ENCODE measurements at places on chromosomes 7 and 10.

- no peak for DNase-seq
Measured at GRCh38 chr10:108791030-108791429, 1132.3 kb downstream of the XPNPEP1 start.

DNA sequence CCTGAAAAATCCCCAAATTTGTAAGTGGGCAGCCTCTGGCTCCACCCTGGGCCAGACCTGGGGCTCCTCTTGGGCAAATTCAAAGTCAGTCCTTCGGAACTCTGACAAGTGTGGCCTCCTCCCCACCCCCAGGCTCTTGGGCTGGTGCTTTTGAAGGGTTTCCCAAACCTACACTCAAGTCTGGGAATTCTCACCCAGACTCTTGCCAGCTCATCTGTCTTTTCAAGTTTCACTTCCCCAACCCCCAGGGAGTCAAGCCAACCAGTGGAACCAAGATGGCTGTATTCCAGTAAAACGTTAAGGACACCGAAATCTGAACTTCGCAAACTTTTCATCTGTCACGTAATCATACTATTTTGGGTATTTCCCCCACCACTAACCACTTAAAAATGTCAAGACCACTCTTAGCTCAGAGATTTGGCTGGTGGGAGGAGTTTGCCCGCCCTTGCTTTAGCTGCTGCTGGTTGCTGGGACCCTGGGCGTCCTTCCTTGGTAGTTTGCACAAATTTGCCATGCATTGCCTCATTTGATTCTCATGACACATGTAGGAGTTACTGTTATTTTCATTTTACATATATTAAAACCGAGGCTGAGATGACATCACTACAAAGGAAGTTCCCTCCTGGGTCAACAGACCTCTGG lies 1.7 kb upstream of the MYO1G start:
- DNase-seq: peak; percentile 60

- DNase-seq: no peak
Measured at GRCh38 chr7:129591868-129592267, 19.7 kb upstream of the NRF1 start.

- no peak for DNase-seq
Measured at GRCh38 chr10:77702166-77702565, 64.6 kb upstream of the KCNMA1 start.

DNA sequence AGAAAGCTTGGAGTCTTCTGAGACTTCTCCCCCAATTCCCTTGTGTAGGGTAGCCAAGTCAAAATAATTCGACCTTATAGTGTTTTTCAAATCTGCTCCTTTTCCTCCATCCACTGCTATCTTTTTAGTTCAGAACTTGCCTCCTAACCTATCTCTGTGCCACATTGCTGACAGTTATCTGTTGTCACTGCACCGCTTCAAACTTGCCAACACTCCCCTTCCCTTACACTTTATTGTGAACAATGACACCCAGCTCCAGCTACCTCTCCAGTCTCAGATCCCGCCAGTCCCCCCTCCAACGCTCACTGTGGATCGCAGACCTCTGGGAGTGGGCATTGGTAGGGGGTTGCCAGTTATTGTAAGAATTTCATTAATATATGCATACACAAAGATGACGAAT lies 16.3 kb upstream of the HPS1 start:
- no peak for DNase-seq

DNA sequence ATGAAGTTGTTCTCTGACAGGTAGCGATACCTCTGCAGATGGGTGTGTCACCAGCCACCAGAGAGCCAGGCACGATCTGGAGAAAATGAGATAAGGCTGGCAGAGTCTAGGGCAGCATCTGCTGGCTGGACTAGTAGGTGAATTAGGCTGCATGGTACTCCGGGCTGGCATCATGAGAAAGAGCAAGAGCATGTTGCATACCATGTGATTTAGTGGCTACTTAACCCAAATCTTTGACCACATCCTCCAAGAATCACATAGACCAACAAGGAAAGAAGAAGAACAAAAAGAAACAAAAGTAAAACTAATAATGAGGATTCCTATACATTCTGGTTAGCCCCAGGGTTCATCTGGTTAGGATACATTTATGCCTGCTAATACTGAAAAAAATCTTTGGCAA lies 23.4 kb upstream of the FAM170B start:
- DNase-seq: no peak

DNA sequence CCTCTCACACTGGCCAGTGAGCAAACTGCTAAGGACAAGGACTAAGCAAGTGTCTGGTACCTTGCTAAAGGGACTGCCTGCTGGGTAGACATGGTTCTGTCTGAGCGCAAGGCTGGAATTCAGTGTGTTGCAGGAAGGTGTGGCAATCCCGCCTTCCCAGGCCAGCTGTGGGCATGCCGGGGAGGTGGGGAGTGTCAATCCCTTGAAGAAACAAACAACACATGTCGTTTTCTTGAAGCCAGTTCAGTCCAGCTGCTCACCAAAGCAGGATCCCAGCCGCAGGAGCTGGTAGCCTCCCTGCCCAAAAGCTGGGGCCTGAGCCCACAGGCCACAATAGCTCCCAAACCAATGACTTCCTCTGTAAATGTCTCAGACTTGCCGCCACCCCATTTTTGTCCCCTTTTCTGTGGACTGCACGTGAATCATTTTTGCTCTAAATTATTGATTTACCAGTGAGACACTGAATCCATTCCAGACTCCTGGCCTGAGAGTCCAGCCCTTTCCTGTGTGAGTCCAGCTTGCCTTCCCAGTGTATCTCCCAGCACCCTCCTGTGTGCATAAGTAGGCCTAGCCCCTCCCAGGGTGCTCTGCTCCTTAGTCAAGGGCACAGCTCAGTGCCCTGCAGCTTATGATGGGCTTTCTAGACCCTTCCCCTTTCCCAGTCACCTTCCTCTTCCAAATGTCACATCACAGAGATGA lies 166.8 kb downstream of the RGS10 start:
- DNase-seq: no peak

GRCh38 chr10:117471344-117471874 lies 71.1 kb upstream of the EMX2 start:
- no peak for DNase-seq

DNA sequence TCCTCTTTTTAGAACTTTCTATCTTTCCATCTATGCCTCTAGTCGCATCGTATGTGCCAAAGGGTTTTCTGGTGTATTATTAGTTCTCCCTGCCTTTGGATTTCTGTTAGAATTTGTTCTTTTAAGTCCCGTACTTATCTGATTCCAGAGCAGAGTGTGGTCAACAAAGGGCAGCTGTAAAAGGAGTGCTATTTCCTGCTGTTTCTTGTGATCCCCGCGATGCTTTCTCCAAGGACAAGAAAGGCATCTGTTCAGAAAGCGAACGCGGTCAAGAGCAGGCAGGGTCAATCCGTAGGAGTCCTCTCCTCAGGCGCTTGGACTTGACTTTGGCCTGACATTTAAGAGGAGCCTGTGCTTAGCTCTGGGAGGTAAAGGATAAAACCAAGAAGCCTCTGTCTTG lies 1152.1 kb upstream of the AUTS2 start:
- DNase-seq: no peak

DNA sequence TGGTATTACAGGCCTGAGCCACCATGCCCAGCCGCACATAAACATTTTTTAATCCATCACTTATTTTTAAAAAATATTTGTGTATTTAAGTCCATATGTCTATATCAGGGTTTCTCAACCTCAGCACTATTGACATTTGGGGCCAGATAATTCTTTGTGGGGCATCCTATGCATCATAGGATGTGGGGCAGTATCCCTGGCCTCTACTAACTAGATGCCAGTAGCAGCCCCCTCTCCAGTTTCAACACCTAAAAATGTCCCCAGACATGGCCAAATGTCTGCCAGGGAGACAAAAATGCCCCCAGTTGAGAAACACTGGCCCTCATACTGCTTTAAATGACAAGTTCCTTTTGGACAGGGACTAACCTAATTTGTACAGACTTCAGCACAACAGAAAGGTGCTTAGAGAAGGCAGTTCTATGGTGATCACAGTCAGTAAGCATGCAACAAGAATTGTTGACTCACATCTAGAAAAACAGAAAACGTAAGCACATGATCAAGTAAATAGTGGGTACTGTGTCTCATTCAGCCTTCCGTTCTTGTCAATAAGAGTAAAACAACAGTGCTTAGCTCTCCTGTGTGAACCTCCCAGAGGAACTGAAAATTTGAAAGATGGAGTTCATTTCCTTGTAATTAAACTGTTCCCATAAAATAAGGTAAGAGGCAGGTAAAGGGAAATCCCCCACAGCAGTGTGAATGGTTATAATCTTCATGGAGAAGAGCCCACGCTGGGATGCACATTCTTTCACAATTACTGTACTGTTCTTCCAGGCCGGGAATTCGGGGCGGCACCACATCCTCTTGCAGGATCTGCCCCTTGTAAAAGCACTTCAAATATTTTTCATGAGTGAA lies 17.3 kb upstream of the ADRB1 start:
- no peak for DNase-seq

DNA sequence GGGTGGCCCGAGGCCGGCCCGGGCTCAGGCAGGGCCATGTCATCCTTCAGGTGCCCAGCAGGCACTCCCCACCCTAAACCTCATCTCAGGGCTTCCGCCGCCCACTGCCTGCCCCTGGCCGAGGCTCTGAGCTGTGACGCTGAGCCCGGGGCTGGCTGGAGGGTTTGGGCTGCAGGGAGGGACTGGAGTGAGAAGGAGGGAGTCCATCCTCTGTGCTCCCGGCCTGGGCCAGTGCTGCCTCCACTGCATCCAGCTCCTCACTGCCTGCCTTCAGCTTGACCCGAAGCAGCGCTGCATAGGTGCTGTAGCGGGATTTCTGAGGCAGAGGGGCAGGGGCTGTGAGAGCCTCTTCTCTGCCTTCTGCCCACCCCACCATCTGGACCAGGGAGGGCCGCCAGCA lies 7.6 kb downstream of the NFKB2 start:
- DNase-seq: no peak

DNA sequence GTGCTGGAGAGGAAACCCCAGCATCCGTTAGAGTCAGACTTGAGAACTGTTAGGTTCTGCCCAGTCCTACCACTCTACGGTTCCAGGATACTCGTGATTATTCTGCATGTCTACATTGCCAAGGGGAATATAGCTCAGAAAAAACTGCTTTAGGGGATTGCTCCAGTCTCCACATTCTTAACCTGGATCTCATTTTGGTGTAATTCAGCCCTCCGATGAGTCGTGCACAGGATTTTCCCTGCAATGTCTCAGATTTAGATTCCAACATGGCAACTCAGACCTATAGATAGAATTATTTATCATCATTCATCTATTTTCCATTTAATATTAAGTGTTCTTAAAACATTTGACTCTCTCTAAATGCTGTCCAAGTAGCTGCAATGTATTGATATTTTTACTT lies 121.1 kb upstream of the ZEB1 start:
- no peak for DNase-seq

DNA sequence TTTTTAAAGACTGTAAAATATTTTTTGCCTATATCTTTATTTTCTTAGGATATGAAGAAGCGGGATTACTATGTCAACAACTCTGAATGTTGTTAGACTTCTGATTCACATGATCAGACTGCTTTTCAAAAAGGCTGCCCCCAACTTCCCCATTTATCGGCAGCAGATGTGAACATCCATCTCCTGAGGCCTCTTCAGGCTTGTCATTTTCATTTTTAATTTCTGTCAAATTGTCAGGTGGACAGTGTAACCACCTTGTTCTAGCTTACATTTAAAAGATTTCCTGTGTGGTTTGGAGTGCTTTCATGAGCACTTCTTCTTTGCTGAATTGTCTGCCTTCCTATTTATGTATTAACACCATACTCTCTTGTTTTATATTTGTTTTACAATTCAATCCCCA lies 78.8 kb upstream of the GSDME start:
- no peak for DNase-seq

- no peak for DNase-seq
Measured at GRCh38 chr7:139991269-139991666, 71.5 kb downstream of the PARP12 start.

GRCh38 chr7:148856578-148856881 lies 27.6 kb downstream of the EZH2 start:
- DNase-seq: no peak

DNA sequence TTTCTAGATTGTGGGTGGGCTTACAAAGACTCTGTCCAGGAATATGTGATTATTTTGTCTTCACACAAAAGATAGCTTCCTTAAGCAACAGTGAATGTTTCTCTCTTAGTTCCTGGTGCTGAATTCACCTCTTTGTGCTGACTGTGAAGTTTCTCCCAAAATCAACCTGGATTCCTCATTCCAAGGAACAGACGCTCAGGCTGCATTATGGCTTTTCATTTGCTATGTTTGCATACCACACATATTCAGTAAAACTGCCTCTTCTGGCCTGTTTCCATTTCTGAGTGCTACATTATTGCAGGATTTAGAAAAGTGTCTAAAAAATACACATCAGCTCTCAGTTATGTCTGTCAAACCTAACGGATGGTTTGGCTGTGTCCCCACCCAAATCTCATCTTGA lies 21.5 kb downstream of the MACROH2A2 start:
- DNase-seq: no peak

- no peak for DNase-seq
Measured at GRCh38 chr10:1182280-1183032, 126.3 kb downstream of the WDR37 start.

DNA sequence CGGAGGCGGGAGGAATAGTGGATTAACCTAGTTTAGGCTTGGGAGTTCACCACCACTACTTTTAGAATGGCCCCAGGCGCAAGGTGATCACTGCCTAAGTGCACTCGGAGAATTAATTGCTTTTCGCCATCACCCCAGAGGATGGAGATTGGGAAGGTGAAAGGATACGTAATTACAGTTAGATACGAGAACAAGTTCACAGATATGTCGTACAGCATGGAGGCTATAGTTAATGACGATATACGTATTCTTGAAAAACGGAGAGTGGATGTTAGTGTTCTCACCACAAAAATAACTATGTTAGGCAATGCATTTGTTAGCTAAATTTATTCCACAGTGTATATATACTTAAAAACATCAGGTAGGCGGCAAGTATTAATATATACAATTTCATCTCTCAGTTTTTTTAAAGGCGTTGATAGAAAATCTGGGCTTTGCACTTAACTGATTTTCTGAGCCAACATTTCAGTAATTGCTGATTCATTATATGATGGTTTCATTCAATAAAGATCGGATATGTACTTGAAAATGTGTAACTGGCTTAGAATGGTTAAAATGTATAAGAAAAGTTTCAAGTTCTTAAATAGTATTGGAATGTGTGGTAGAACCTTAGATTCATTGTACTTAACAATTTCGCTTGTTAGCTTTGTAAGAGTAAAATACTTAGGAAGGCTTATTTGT lies 683 bp downstream of the CDC123 start:
- DNase-seq: no peak

- no peak for DNase-seq
Measured at GRCh38 chr10:17784688-17785087, 24.5 kb upstream of the MRC1 start.

GRCh38 chr10:32489901-32490300 lies 44.0 kb downstream of the CCDC7 start:
- no peak for DNase-seq

- no peak for DNase-seq
Measured at GRCh38 chr10:91513598-91514424, 103.7 kb downstream of the HECTD2 start.

GRCh38 chr7:101138213-101138870 lies 11.4 kb downstream of the SERPINE1 start:
- peak; percentile 86 for DNase-seq

DNA sequence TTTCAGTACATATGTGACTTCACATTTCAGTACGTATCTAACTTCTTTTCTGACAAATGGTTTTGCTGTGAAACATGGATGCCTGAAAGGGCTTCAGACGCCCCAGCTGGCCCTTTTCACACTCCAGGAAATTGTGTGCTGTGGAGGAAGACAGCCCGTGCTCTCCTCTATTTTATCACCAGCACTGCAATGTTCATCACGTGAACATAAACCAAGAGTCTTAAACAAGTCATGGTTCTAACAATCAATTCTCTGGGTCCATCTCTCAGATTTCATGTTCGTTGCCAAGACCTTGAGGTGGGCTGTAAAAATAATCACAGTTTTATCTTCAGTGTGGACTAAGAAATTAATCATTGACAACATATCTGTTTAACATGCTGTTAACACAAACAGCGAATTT lies 141.2 kb downstream of the WDR37 start:
- DNase-seq: no peak
